ENCODE measurements at places on chromosomes 5 and 9.

DNA sequence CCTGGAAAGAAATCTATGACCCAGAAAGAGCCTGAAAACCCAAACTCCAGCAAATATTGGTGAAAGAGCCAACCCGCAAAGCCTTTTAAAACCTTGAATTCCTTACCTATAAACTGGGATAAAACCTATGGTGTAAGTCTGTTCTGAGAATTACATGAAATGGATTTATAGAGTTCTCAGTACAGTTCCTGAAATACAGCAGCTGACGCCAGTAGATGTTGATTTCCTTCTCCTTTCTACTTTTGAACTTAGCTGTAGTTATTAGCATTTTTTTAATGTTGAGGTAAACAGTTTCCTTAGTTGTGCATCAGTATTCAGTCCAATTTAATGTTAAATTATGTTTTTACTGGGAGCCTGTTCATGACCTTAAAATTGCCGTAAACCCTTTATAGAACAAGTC is 3.7 kb downstream of the SPIN1 start:
- DNase-seq: no peak

DNA sequence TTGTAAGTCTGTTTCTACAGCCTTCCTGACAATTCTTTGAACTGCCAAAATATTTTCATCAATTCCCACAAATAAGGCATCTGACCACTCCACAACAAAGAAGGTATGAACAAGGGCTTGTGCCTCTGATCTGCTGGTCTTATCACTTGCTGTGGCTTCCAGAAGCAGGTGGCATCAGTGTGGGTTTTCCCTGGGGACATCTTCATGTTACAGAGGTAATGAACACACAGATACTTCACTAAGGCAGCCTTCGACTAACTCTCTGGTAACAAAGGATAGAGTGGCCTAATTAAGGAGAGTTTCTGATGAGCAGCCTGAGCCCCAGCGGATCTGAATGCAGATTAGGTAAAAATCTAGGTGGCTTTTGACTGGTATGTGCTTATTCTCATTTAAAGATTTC is 15.2 kb upstream of the ERAP2 start:
- no peak for DNase-seq

DNA sequence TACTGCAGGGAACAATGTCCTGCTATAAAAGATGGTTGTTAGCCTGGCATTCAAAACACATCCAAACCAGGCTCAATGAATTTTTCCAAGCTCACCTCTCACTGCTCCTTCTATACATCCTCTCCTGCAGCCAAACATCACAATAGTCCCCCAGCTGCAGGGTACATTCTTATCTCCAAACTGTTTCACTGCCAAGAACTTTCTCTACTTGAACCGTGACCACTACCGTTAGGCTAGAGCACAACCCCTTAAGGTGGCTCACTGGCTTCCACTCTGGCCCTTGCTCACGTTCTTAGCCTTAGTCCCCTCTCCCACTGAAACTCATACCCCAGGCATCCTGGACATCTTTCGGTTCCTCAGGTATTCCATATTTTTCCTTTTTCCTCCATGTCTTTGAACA is 29.0 kb upstream of the ANXA6 start:
- DNase-seq: no peak

- no peak for DNase-seq
These were observed 150.1 kb downstream of the SLC28A3 start for GRCh38 chr9:84190411-84190810.

DNA sequence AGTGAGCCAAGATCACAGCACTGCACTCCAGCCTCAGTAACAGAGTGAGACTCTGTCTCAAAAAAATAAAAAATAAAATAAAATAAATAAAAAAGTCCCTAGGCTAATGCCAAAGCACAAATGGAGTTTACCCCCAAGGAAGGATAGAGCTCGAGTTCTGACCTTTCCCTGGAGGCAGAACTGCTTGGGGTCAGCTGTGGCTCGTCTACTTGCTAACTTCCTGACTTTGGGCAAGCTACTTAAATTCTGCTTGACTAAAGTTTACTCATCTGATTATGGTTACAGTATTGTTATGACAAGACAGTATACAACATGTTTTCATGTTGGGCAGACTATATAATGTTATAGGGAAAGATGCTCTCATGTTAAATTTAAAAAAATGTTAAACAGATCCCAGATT is 359.2 kb downstream of the DNAH5 start:
- DNase-seq: no peak

DNA sequence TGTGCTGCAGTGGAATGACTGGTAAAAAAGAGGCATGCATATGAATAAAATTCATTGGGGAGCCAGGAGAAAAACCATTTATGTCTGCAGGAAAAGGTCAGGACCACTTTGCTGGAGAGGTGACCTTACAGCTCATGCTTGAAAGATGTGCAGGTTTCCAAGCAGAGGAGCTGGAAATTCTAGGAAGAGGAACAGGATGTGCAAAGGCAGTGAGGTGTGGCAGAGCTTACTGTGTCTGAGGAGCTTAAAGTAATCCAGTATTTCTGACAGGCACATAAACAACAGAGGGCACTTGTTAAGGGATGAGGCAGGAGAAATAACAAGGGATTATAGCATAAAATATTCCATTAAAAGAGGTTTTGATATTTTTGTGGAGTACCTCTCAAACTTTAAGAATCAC is 203.2 kb downstream of the CD180 start:
- DNase-seq: no peak

DNA sequence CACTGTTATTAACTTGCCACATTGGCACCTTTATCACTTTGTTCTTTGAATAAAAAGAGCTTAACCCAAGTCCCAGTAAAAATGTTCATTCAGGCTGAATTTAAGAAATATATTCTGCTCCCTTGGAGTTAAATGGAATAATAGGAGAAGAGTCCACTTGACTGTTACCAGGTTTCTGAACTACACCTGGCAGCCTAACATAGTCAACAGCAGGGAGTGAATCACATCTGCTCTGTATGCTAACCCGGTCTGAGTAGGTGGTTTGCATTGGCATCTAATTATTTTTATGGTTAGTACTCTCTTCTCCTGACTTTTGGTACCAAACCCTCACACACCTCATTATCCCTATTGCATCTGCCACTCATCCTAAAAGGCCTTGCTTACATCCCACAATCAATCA is 86.7 kb downstream of the STK32A start:
- DNase-seq: no peak

- DNase-seq: no peak
These were observed 3.4 kb downstream of the IL13 start for GRCh38 chr5:132661231-132662003.

GRCh38 chr5:81759632-81760005 is 8.7 kb upstream of the SSBP2 start:
- DNase-seq: no peak

DNA sequence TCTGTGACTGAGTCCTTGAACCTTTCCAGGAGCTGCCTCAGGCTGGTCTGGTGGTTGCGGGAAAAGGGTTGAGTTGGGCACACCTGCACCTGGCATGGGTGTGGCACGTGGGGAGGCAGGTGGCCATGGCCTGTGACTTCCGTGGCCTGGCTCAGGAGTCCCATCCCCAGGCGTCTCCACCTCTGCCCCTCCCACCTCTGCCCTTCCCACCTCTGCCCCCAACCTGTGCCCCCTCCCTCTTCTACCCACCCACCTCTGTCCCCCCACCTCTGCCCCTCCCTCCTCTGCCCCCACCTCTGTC is 1.9 kb upstream of the QRFP start:
- no peak for DNase-seq

DNA sequence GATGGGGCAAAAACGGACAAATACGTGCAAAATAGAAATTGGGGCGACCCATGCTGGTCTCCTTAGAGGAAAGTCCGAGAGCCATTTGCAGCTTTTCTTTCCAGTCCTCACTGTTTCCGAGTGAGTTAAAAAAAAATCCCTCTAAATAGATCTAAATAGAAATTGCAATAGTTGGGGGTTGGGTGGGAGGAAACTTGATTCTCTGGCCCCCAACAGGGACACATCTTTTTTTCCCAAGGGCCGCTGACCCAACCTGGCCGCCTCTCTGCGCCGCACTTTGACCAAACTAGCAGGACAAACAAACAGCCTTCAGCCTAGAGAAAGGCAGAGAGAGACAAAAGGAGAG is 2.8 kb upstream of the NKX2-5 start:
- DNase-seq: no peak

GRCh38 chr5:175452166-175452565 is 8.2 kb upstream of the DRD1 start:
- DNase-seq: no peak

GRCh38 chr9:90099262-90099963 is 494.6 kb downstream of the GADD45G start:
- DNase-seq: no peak

GRCh38 chr5:109823597-109823996 is 133.9 kb downstream of the MAN2A1 start:
- no peak for DNase-seq

All from hematopoietic multipotent progenitor cell treated with erythropoietin and hydrocortisone succinate and interleukin-3 and kit ligand, for 15 days (in vitro differentiated cells).